ENCODE measurements at places on chromosomes 5 and 9.
A peak's percentile ranks its signal among the peaks of the same experiment; 100 is the strongest.

DNA sequence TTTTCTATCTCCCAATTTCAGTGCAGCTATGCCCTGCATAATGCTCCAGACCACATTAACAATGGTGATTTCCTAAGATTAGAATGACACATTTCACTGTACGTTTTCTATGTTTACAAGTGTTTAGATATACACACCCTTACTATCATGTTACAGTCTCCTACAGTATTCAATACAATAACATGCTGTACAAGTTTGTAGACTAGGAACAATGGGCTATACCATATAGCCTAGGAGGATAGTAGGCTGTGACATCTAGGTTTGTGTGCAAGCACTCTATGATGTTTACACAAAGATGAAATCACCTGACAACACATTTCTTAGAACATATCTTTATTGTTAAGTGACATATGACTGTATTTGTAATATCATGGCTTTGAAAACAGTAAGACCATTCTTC is 1435.6 kb upstream of the NUDT12 start:
- DNase-seq, result no peak

GRCh38 chr9:16475996-16476395 is 394.5 kb downstream of the BNC2 start:
- no peak for DNase-seq

GRCh38 chr5:156496291-156496690 is 169.3 kb downstream of the SGCD start:
- DNase-seq, result no peak

DNA sequence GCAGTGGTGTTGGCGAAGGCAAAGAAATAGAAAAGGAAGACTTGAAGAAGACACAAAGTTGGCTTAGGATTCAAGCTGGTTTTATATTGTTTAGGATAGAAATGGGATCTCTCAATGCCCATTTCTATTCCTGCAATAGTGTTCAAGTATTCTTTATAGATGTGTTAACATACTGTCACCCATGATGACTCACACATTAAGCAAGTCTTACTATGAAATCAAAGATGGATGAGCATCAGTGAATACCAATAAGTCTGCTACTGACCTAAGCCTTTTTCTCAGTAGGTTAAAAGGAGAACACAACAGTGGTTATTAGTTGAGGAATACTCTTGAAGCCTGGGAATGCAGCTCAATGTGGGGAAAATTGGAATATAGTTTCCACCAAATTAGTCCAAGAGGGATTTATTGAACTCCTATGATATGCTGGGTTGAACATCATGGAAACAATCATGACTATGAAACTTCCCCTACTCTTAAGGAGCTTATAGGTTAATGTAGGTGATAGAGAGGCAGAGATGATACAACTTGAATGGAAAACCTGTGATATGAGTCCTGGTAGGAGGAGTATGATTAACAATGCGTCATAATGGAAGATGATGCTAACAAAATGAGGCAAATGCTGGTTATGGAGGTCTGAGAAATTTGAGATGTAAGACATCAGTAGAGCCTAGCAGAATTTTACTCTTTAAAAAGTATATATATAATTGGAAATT is 417.1 kb upstream of the DAP start:
- no peak for DNase-seq

- no peak for DNase-seq
These were observed 447.7 kb downstream of the EFNA5 start for GRCh38 chr5:107223066-107223465.

GRCh38 chr5:150671509-150672236 is 10.6 kb downstream of the MYOZ3 start:
- peak; percentile 53 for DNase-seq

- DNase-seq, result no peak
These were observed 19.8 kb downstream of the NACC2 start for GRCh38 chr9:136075134-136075841.

- no peak for DNase-seq
These were observed 83.9 kb downstream of the TMEM174 start for GRCh38 chr5:73256862-73257261.

GRCh38 chr9:89811356-89811755 is 206.5 kb downstream of the GADD45G start:
- no peak for DNase-seq

DNA sequence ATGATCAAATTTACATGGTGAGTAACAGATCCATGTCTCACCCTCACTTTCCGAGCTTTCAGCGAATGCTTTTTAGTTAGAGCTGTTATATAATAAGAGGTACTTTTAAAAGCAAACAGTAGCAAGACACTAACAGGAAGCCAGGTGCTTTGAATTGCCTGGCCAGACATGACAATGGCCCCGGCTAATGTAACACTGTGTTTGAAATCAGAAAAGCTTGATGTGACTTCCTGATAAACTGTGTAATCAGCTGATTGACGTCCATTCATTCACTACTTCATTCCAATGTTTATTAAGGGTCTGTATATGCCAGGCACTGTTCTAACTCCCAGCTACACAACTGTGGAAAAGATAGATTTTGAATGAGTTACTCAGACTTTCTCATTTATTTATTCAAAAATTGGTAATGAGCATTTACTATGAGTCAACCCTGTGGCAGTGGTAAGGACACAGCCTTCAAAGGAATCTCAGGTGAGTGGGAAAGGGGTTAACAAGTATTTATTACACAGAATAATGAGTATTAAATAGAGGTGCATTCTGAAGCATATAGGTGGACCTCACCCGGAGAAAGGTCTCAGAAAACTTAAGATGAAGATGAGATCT is 26.6 kb downstream of the DPYSL3 start:
- no peak for DNase-seq

- DNase-seq, result peak; percentile 6
These were observed 118.7 kb upstream of the CD180 start for GRCh38 chr5:67315082-67315989.

DNA sequence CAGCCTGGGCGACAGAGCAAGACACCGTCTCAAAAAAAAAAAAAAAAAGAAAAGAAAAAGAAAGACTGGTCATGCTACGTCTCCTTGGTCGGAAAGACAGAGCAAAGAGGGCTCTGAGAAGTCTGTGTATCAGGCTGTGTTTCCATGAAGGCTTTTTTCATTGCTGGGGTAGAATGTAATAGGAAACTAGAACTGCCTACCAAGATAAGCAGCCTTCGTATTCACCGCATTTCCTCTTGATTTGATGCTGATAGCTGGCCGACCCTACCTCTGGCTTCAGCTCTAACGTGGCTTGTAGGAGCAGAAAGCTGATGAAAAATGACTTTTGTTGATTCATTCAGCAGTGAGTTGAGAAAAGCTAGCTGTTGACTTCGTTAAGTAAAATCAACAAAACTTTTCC is 17.4 kb downstream of the SLC1A3 start:
- no peak for DNase-seq

DNA sequence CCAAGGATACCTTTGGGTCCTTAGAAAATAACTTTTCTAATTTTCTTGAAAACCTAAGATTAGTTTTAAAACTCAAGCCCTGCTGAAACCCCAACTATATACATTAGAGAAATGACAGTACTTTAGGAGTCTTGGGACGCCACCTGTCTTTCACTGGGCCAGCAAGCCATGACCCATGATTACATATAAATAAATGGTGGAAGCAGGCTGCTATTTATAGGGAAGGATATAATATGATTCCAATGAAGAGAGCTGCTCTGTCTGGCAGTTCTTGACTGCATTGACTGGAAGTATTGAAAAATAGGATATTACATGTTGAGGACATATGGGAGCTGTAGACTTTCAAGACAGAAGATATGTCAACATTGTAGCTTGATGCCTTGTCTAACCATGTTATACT is 7.3 kb downstream of the JMY start:
- no peak for DNase-seq

DNA sequence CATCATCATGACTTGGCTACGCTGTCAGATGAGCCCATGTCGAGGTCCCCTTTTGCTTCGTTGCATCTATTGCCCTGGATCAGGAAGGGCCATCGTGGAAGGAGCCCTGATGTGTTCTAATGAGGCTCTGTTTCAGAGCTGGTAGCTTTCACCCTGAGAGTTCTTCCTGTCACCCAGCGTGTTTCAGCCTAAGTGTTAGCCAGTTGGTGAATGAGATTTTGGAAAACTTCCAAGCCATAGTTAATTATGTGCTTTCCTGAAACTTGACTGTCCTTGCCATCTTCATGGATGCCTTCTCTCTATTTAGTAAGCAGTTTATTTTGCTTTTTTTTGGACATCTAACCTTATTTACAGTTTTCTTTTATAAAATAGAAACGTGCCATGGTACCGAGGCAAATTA is 1695.4 kb upstream of the WWC1 start:
- no peak for DNase-seq

- DNase-seq, result no peak
These were observed 8.4 kb upstream of the KIF12 start for GRCh38 chr9:114107286-114108001.

GRCh38 chr9:112078432-112078831 is 96.7 kb downstream of the SUSD1 start:
- DNase-seq, result no peak

DNA sequence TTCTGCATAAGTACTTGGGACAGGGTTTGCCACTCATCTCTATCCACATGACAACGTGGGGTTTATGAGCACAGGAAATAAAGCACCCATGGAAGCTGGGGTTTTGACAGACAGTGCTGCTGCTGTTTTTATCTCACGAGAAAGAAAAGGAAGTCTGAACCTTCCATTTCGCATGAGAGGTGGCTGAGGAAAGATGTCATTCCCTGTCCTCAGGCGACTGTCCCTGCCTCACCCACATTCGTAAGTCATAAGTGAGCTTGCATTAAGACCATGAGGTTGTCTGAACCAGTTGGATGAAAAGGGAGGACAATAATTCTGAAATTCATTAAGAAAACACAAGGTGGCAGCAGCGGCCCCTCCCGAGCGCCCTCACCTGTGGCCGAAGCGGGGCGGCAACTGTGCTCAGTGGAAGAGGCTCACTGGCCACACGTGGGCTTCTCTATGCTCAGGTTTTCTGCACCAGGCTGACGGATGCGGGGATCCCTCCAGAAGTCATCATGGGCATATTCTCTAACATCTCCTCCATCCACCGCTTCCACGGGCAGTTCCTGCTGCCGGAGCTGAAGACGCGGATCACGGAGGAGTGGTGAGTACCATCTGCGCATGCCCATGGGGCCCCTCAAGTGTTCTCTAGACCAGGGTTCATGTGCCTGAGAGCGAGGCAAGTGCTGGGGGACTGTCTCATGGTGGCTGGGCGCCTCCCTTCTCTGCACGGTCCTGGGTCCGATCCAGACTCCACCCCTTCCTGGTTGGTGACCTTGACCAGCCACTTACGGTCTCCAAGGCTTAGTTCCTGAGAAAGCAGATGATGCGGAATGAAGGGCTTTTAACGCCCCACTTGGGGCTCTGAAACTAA is 54.7 kb upstream of the SUSD3 start:
- peak; percentile 68 for DNase-seq

DNA sequence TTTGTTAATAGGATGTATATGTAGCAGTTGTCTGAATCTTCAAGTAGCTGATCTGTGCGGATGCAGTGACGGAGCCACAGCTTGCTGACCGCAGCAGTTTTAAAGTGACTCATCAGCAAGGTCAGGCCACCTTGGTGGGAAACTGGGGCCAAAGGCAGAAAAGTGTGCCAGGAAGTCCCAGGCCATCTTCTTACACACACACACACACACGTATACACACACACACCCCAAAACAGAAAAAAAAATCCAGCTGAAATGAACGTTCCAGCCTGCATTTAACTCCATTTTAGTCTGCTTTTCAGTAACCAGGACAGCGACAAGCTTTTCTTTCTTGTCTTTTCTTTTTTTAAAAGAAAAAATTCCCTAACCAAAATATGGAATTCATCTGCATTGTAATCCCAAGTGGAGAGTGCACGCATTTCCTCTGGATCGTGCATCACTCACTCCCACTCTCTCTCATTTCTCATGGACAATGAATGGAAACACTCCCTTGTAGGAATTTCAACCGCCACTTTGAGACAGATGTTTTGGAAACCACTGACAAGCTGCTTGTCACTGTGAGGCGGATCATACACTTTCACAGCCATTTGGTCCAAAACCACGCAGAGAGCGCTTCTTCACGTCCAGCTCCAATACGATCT is 103.9 kb downstream of the LHFPL2 start:
- DNase-seq, result no peak

DNA sequence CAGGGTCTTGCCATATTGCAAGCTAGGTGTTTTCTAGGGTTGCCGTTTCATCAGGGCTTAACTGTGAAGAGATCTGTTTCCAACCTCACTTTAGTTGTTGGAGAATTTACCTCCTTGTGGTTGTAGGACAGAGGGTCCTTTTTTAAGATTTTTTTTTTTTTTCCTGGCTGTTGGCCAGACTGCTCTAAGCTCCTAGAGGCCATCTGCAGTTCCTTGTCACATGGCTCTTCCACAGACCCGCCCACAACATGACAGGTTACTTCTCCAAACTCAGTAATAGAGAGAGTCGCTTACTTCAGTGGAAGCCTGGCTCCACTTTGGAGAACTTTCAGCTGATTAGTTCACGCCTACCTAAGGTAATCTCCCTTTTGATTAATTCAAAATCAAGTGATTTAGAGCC is 543.7 kb downstream of the DMRTA1 start:
- no peak for DNase-seq

GRCh38 chr9:99807276-99807852 is 14.3 kb upstream of the NR4A3 start:
- DNase-seq, result peak; percentile 71

GRCh38 chr5:80703747-80704146 is 49.0 kb upstream of the DHFR start:
- DNase-seq, result no peak

GRCh38 chr5:177982956-177983355 is 13.1 kb downstream of the PROP1 start:
- no peak for DNase-seq

DNA sequence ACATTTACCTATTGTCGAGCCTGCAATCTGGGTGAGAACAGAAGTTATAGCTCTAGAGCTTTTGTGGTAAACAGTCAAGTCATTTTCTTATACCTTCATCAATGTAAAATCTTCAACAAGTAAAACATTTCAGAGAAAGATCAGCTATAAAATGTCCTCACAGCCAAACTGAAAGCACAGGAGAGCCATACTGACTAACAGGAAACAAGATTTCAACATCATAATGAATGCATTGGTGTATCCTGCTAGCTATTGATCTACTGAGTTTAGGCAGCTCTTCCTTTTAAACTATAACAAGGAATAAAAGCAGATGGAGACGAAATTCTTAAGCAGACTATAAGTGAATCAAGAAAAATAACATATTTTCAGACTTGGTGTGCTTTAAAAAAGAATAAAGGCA is 1522.9 kb upstream of the WWC1 start:
- DNase-seq, result no peak

DNA sequence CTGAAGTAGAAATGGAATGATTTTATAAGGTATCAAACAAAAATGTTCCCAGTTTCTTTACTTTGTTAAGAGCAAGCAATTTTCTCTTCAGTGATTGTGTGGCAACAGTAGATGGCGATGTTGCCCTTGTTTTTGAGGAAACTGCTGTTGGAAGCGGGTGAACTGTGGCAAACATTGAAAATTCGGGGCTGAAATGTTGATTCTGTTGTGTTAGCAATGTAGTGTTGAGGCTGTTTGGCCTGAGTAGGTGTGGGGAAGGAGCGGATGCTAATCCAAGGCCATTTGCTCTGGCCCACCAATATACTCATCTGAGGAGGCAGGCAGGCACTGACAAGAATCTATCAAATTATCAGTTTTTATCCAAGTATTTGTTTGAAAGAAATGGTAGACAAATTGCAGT is 129.8 kb downstream of the SLC12A2 start:
- peak; percentile 77 for DNase-seq

GRCh38 chr5:54063817-54064216 is 246.6 kb downstream of the ARL15 start:
- no peak for DNase-seq

All from NB4 (cell line).